ENCODE measurements at places on chromosomes 3 and 15.

DNA sequence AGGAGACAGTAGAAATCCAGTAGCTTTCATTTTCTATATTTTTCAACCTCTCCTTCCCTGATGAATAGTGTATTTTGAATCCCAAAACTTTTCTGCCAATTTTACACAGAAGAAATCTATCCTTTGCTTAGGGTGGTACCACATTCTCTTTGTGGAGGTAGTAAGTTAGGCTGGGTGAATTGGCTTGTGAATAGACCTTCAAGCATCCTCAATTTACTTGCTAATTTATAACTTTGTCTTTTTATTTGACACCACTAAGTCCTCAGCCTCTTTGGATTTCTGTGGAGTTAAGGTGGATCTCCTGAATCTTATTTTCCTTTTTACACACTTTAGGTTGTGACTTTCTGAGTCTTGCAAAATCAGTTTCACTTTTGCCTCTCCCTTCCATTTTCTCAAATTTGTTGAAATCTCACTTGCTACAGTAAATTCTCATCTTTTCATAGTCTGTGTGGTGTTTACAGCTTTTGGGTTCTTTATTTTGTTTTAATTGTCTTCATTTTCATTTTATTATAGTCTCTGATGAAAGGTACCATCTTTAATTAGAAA is 5.7 kb upstream of the PLSCR1 start:
- DNase-seq: no peak

GRCh38 chr15:36232491-36232890 is 346.9 kb upstream of the CDIN1 start:
- DNase-seq: no peak

DNA sequence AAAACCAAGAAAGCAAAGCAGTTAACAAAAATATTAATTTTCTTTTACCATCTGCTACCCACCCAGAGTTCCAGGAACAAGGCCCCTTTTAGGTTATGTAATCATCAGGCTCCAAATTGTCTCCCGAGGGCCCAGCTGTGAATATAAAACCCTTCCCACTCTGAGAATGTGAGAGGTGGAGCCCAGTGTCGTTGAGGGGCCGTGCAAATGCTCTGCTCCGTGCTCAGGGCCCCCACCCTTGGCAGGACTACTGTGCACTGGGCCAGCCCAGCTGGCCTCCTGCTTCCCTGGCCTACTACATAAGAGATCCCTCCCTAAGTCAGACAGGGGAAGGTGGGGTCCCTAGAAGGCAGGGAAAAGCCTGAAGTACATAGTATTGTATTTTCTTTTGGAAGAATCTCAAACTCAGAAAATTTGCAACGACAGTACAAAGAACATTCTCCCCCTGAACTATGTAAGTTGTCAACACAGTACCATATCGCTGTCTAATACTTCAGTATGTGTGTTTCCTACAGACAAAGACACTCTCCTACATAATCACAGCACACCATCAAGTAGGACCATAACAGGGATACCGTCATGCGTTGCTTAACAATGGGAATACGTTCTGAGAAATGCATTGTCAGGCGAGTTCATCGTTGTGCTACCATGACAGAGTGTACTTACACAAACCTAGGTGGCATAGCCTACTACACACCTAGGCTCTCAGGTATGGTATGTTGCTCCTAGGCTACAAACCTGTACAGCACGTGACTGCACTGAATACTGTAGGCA is 4.4 kb upstream of the CLEC3B start:
- DNase-seq: no peak

GRCh38 chr3:104521606-104522336 is 844.9 kb upstream of the ALCAM start:
- no peak for DNase-seq

DNA sequence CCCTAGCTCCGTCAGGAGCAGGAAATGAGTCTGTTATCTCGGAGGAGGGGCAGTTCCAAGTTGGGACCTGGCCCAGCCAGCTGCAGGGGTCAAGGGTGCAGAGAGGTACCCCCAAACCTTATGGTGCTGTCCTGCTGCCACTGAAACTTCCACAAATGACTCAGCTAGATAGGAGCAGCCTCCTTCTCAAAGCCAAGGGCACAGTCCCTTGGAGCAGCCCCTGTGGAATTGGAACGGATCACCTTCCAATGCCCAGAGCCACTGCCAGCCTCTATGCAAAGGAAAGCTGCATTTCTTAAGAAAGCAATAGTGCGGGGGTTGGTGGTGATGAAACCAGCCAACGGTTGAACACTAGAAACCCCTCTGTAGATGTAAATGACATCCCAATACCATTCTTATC is 19.6 kb upstream of the LRRK1 start:
- no peak for DNase-seq

DNA sequence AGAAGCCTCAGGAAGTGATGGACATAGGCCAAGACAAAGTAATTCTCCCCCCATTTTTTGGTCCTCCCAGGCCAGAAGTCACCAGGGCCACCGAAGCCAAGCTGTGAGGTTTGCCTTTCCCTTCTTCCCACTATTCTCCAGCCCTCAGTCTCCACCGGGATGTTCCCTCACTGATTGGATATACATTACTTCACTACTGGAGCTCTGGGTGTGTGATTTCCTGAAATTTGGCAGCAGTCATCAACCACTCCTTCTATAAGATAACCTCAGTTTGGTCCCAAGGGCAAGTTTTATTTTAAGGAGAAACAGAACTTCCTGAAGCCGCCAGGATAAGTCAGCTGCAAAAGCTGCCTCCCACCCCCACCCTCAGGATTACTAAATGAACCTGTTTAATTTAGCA is 11.3 kb downstream of the SLCO2A1 start:
- no peak for DNase-seq

GRCh38 chr3:141981084-141981483 is 104.6 kb downstream of the ATP1B3 start:
- DNase-seq: no peak

- no peak for DNase-seq
These were observed 96.5 kb downstream of the LIPC start for GRCh38 chr15:58528188-58528870.

DNA sequence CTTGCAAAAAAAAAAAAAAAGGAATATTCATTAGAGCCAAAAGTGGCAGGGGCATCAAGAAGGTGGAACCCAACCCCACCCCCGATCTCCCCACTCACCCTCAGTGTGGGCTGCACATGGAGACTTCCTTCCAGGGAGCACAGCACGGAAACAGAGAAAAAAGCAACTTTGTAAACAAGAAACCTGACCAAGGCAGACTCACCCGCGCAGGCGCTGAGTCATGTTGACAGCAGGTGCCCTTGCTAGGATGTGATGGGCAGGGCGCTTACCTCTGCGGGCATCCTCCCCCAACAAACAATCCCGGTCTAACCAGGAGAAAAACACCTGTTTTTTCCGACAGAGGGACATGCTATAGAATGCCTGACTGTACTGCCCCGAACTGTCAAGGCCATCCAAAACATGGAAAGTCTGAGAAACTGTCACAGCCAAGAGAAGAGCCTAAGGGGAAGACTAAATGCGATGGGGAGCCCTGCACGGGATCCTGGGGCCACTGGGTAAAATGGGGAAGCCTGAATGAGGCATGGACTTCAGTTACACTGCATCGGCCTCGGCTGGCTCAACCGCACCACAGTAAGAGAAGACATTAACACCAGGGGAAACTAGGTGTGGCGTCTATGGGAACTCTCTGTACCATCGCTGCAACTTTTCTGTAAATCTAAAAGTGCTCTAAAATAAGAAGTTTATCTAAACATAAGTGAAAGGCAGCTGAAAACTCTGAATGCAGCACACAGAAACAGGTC is 66.7 kb upstream of the GATA2 start:
- DNase-seq: no peak

Data from activated naive CD4-positive, alpha-beta T cell (primary cell).